ENCODE measurements at places on chromosomes 7 and 10.

DNA sequence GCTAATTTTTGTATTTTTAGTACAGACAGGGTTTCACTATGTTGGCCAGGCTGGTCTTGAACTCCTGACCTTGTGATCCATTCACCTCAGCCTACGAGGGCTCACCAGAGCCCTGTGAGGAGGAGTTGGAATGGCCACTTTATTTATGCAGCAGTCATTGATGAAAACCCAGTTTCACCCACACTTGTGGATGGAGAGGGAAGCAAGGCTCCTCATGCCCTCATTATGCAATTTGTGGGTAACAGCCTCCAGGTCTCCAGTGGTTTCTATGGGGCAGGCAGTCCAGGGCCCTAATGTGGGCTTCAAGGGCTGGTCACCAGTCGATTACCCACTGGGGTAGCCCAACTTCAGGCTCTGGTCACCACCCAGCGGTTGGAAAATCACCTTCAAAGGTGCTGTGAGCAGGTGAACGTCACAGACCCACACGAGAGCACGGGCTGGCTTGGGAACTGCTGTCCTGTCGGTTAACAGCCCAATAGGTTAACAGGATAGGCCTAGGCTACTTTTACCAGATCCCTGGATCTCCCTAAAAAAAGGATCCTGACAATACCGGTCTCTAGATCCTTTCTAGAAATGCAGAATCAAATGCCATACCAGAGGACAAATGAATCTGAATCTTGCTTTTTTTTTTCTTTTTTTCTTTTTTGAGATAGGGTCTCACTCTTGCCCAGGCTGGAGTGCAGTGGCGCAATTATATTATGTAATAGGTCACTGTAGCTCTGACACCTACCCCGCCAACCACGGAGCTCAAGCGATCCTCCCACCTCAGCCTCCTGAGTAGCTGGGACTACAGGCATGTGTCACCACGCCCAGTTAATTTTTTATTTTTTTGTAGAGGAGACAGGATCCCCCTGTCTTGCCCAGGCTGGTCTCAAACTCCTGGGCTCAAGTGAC, 97.8 kb downstream of the SLC37A3 start:
- no peaks in the 10 kb centered on the region for H3K36me3 ChIP-seq
- no peak for DNase-seq
- H3K27ac ChIP-seq = no peak overlapping the region
- no peaks in the 10 kb centered on the region for H3K27me3 ChIP-seq
- no peak overlapping the region for H3K4me3 ChIP-seq

DNA sequence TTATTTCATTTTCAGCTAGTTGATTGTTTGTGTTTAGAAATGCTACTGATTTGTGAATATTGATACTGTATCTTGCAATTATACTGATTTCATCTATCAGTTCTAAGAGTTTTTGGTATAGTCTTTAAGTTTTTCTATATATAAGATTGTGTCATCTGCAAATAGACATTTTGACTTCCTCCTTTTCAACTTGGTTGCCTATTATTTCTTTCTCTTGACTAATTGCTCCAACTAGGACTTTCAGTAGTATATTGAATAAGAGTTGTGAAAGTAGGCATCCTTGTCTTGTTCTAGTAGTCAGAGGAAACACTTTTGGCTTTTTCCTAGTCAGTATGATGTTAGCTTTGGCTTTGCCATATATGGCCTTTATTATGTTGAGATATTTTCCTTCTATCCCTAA, 20.4 kb downstream of the PHTF2 start:
- H3K27me3 ChIP-seq = no peaks in the 10 kb centered on the region
- H3K36me3 ChIP-seq = peaks cover 20% of the 10 kb centered on the region
- peaks cover 4% of the 10 kb centered on the region for H3K4me1 ChIP-seq
- DNase-seq = no peak

- H3K4me1 ChIP-seq = no peaks in the 10 kb centered on the region
- H3K27ac ChIP-seq = no peak overlapping the region
- no peak for DNase-seq
- no peaks in the 10 kb centered on the region for H3K27me3 ChIP-seq
Observed at GRCh38 chr10:128625926-128626325, 499.7 kb upstream of the MKI67 start.

- DNase-seq = no peak
- no peaks in the 10 kb centered on the region for H3K36me3 ChIP-seq
- peaks cover 5% of the 10 kb centered on the region for H3K27me3 ChIP-seq
- no peak overlapping the region for H3K27ac ChIP-seq
- no peak overlapping the region for H3K4me3 ChIP-seq
- peaks cover 4% of the 10 kb centered on the region for H3K4me1 ChIP-seq
Observed at GRCh38 chr7:47249361-47249760, 332.6 kb downstream of the TNS3 start.

- H3K4me1 ChIP-seq = no peaks in the 10 kb centered on the region
- H3K27me3 ChIP-seq = no peaks in the 10 kb centered on the region
- H3K4me3 ChIP-seq = no peak overlapping the region
- H3K36me3 ChIP-seq = no peaks in the 10 kb centered on the region
- H3K27ac ChIP-seq = no peak overlapping the region
Observed at GRCh38 chr7:115047958-115048720, 126.2 kb downstream of the MDFIC start.

All from CD4-positive, alpha-beta T cell (primary cell).